Left ventricle myocardium superior (tissue), 1 donor: ENCODE measurements at places on chromosomes 16 and 17. TPM values are rescaled to one million over a fixed set of nuclear protein-coding genes. Genes with fewer than 3 reads are reported as not detected.

DNA sequence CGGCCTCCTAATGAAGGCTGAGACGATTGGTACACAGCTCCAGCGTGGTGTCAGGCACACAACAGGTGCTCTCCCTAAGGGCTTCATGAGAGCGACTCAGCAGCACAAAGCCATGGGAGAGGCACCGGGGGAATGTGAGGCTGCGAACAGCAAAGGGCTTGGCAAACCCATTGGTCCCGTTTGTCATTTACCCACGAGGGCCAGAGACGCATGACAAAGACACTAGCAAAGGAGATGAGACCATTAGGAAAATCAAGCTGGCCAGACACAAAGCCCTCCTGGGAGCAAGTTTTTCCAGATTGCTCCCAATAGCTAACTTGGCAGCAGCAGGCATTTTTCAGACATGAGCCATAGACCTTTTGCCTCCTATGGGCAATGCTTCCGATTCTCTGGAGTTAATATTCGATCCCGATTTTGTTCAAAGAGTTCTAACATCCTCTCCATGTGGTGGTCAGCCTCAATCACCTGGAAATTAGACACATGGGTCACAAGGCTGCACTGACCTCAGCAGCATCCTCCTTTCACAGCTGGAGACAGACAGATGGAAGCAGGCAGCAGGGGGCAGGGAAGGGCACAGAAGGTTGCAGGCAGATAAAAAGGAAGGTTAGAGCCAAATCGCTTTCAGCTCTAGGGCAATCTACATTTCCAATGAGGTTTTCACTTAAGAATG, 38.2 kb downstream of the TK2 start:
- peak; percentile 62 for DNase-seq

GRCh38 chr17:15143524-15143923, 121.6 kb downstream of the PMP22 start:
- no peak for DNase-seq

- DNase-seq: no peak
Measured at GRCh38 chr16:5059386-5060072, 6.2 kb downstream of the C16orf89 start.

DNA sequence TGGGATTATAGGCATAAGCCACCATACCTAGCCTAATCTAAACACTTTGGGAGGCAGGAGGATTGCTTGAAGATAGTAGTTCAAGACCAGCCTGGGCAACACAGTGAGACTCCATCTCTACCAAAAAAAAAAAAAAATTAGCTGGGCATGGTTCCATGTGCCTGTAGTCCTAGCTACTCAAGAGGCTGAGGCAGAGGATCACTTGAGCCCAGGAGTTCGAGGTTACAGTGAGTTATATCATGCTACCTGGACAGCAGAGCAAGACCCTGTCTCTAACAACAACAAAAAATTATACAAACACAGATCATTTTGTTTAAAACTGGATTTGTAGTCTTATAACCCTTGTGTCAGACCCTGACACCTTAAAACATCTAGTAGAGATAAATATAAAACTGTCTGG, 7.7 kb upstream of the C16orf54 start:
- no peak for DNase-seq

Gene UBALD1
- 32.4 TPM for total RNA-seq
